ENCODE measurements at places on chromosomes 16 and 17.

DNA sequence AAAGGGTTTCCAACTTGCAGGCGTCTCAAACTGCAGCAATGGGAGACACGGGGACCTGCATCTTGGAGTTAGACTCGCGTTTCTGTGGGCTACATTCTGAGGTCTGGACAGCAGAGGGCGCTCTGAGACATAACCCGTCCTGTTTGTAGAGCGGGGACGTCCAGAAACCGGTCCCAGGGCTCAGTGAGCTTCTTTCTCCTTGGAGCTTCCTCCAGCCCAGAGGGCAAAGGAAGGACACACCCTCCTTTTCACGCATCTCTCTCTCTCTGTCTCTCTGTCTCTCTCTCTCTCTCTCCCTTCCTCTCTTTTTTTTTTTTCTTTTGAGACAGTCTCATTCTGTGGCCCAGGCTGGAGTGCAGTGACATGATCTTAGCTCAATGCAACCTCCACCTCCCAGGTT, 19.8 kb downstream of the COX4I1 start:
- DNase-seq, result peak; percentile 78

GRCh38 chr16:8623634-8624033, 2.1 kb downstream of the METTL22 start:
- no peak for DNase-seq

DNA sequence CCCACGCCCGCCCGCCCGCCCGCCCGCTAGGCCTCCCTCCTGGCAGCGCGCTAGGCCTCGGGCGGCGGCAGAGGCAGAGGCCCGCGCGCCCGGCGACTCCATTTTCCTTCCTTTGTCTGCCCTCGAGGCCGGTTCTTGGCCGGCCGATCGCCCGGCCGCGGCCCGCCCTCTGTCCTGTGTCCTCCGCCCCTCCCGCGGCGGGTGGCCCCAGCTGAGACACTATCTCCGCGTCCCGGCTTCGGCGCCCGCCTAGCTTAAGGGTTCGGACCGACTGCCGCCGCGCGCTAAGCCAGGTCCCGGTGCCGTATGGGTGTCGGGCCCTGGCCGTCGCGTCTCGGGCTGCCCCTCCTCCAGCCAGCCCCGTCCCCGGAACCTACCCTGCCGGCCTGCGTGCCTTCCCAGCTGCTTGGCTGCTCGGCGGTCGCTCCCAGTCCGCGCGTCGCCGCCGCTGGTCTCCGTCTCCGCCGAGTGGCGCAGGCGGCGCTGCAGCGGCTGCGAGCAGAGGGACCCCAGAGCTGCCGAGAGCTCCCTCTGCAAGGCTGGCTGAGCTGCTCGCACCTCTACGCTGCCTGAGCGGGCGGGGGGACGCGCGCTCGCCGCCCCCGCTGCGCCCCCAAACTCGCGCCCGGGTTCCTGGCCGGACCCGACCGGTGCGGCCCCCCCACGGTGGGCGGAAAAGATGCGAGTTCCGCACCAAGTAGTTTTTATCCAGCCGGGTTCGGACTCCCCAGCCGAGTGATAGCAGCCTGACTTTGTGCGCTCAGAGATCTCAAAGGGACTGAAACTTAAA, 787 bp downstream of the CTCF start:
- DNase-seq, result peak; percentile 76

DNA sequence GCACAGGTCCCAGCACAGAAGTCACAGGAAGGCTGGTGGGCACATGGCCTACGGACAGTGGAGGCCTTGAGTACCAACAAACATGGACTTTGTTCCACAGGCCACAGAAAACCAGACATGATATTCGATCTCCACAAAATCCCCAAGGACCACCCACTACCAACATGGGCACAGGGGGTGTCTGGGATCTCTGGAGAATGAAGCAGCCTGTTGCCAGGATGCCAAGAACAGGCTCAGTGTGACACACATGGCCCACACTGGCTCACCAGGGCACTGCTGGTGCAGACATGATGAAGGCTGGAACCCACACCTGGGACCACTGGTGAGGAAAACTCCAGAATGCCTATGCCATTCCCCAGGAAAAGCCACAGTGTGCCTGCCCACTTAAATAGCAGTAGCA, 120.2 kb downstream of the C16orf78 start:
- no peak for DNase-seq

GRCh38 chr16:8959921-8960787, 3.6 kb downstream of the USP7 start:
- peak; percentile 6 for DNase-seq

GRCh38 chr16:10616756-10617640, 36.6 kb upstream of the EMP2 start:
- DNase-seq, result peak; percentile 86

DNA sequence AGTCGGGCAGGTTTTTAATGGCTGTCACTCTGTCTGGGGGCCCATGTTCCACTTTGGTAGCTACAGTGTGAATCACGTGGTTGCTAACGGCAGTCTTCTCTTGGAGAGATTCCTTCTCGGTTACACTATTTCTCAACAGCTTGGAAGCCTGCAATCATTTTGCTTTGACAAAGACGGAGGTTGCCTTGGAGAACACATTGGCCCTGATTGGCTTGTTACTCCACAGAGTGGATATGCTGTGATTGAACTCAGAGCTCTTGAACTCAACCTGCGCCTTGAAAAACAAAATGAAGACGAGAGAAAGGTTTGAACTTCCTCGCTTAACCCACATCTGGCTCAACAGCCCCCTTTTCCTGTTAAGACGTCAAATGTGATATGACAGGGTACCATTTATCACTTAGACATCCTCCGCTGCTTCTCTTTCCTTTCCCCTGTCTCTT, 218.9 kb downstream of the MAF start:
- DNase-seq, result no peak

DNA sequence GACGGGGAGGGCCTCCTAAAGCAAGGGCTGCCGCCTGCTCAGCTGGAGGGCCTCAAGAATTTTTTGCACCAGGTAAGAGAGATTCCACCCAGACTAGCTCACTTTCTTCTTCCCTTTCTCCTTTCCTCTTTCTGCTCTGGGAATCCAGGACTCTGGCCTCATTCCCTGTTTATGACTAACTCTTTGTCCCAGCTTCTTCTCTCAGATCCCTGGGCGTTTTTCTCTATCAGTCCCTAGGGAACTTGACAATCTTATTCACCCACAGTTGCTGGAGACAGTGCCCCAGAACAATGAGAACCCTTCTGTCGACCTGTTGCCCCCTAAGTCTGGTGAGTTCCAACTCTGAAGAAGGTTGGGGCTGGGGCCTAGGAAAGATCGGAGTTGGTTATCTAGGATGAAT, 15.6 kb downstream of the CNTROB start:
- DNase-seq, result no peak

- DNase-seq, result peak; percentile 69
Measured at GRCh38 chr17:57605675-57606105, 139.4 kb downstream of the CCDC182 start.

DNA sequence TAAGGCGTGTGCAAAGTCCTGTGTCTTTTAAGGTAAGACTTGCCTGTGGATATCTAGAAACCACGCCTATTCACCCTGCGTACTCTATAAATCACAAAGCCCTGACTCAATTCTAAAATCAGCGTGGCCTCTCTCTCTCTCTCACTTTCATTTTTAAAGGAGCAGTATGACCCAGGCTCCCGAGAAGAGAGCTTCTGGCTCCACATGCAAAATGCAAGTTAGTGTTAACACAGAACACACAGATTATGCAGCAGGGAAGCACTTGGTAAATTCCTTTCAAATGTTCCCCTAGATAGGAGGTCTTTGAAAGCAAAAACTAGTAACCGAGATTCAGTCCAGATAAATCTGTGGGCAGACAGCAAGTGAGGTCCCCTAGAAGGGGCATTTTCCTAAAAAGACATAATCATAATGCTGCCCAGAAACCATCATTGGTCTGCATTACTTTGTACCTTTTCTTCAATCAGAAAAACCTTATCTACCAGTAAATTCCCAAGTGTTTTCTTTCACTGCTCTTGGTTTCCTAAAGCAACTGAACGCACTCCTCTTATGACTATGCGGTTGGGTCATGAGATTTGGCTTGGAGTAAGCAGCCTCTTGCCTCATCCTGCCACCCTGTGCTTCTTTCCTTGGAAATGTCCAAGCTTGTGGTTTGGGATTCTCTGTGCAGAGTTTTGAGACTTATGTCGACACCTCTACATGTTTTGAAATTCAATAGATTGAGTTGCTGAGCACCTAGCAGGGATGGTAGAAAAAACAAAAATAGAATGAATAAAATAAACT, 31.7 kb upstream of the KCNJ2 start:
- no peak for DNase-seq
